ENCODE measurements at places on chromosomes 3 and 15. TPM values are rescaled to one million over a fixed set of nuclear protein-coding genes. Genes with fewer than 3 reads are reported as not detected.

The FBXO40 gene
- total RNA-seq = 0.05 TPM

The ATP13A5 gene
- not detected for total RNA-seq

GRCh38 chr3:139307601-139308555, 35.9 kb upstream of the MRPS22 start:
- no peak for DNase-seq

DNA sequence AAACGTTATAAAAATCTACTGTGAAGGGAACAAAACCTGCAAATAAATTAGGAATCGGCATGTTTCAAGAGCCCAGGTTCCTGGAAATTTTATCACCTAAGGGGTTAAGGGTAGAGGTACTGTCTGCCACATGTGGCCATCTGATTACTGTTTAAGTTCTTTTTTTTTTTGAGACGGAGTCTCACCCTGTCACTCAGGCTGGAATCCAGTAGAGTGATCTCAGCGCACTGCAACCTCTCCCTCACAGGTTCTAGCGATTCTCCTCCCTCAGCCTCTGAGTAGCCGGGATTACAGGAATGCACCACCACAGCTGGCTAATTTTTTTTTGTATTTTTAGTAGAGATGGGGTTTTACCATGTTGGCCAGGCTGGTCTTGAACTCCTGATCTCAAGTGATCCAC, 35.8 kb downstream of the UQCC5 start:
- no peak for DNase-seq
